ENCODE measurements at places on chromosomes 1 and 21. TPM values are rescaled to one million over a fixed set of nuclear protein-coding genes. Genes with fewer than 3 reads are reported as not detected.

The CYP4X1 gene
- total RNA-seq = 0.32 TPM

The RORC gene
- not detected for total RNA-seq

The CD53 gene
- total RNA-seq = not detected

The VHLL gene
- 5.3 TPM for total RNA-seq

The COG2 gene
- 23.3 TPM for total RNA-seq

The PDZK1 gene
- 0.72 TPM for total RNA-seq

The RNF187 gene
- 78.8 TPM for total RNA-seq

The C1orf87 gene
- total RNA-seq = 1.0 TPM

The MROH7 gene
- 0.16 TPM for total RNA-seq

The NTNG1 gene
- total RNA-seq = 0.64 TPM

The A3GALT2 gene
- total RNA-seq = 1.0 TPM

The MECR gene
- total RNA-seq = 26.8 TPM

The NBPF26 gene
- 10.9 TPM for total RNA-seq

The FGR gene
- not detected for total RNA-seq

The SPRR2A gene
- total RNA-seq = not detected

The POLR3C gene
- 30.5 TPM for total RNA-seq

The H6PD gene
- 69.9 TPM for total RNA-seq

The POTED gene
- total RNA-seq = not detected

The SLC26A9 gene
- not detected for total RNA-seq

The CIART gene
- total RNA-seq = 1.3 TPM

The FTCD gene
- total RNA-seq = not detected

Data from epithelial cell of alveolus of lung (primary cell).